ENCODE measurements at places on chromosomes 16 and 17.

DNA sequence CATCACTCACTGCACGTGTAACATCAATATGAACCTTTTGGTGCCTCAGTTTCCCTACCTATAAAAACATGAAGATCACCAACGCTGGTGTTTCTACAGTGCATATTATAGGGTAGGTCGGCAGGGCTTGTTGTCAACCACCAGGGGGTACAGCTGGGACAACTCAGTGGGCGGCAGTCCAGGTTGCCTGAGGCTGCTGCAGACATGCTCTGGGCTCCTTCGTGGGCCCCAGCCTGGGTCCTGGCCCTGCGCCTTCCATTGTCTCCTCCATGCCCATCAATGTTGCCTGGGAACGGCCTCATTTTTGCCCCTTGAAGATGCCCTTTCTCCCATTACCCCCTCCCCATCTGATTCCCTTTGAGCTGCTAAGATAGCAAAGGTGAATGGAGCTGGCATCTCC lies 89.8 kb downstream of the GSG1L start:
- no peak for DNase-seq

- no peak for DNase-seq
These were observed 78.4 kb downstream of the ABCC1 start for GRCh38 chr16:16027728-16028310.

- no peak for DNase-seq
These were observed 63.7 kb downstream of the C16orf78 start for GRCh38 chr16:49437344-49437743.

DNA sequence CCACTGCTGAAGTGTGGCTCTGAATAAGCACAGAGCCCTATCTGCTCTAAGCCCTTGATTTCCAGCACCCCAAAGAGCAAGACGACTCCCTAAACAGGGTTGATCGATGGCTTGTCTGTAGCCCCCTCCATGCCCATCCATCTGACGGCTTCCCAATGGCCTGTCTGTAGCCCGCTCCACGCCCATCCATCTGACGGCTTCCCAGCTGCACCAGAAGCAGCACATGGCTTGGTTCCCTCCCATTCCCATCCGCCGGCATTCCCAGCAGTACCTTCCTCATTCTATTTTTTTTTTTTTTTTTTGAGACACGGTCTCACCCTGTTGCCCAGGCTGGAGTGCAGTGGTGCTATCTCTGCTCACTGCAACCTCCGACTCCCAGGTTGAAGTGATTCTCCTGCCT lies 64.5 kb downstream of the RBFOX3 start:
- no peak for DNase-seq

Data from NCI-H2107 (cell line).